ENCODE measurements at places on chromosomes 2 and 18.

GRCh38 chr2:215828528-215829184, 184.7 kb downstream of the MREG start:
- no peak for DNase-seq

DNA sequence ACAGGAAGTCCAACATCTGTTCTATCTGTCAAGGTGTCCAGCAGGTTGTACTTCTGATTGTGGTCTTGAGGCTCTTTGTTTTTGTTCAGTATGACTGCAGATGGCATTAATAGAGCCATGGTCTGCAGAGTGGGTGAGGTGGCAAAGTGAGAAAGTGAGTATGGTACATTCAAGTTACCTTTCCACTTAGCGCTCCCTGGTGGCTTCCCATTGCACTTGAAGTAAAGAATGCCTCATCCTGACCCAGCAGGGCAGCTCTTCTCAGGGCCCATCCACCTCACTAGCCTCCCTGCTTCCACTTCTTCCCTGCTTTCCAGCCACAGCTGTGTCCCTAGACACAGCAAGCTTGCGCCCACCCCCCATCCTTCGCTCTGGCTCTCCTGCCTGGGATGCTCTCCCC, 148.0 kb upstream of the ALPP start:
- no peak for DNase-seq

GRCh38 chr18:3124822-3125221, 94.9 kb downstream of the MYOM1 start:
- no peak for DNase-seq

GRCh38 chr2:221268631-221269030, 303.5 kb downstream of the EPHA4 start:
- no peak for DNase-seq

DNA sequence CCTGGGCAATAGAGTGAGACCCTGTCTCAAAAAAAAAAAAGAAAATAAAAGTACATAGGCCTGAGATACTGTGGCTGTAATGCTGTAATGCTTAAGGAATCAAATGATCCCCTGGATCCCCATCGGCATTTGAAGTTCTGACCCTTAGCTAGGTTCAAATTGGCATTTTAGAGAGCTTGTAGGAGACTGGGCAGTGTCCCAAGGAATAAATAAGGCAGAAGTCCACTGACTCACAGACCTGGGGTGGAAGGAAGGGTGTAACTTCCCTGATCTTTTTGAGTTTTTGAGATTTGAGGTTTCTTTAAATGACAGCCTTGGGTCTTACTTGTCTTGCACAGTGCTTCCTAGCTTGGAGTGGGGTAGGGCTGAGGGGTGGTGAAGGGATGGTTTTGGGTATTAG, 553.7 kb downstream of the SLC4A3 start:
- DNase-seq, result no peak

DNA sequence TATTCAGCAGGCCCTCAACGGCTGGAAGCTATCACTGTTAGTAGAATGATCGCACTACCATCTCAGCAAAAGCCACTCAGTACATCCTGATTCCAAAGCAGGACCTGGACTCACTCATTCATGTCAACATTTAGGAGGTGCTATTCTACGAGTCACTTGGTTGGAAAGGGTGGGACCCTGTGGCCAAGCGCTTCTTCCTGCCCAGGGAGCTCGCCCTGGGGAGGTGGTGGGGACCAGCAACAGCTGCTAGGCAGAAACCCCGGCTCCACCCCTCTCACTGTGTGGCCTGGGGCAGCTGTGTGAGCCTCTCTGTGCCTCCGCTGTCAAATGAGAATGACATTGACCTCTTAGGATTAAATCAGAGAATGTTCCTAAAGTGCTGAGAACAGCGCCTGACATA, 231.4 kb downstream of the EIPR1 start:
- no peak for DNase-seq

DNA sequence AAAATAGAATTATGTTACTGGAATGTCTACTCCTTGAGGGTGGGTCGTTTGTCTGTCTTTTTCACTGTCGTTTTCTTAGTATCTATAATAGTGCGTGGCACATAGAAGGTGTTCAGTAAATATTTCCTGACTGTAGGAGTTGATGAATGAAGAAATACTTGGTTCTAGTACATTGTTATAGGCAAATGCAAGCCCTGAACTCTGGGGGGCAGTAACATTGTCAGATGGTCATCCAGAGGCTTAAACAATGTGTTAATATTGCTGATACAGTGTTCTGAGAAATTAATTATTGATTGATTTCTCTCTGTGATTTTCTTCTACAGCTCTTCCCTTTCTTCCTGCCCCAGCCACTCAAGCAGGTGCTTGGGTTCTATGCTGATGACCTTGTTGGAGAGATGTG, 24.4 kb upstream of the THOC1 start:
- no peak for DNase-seq

DNA sequence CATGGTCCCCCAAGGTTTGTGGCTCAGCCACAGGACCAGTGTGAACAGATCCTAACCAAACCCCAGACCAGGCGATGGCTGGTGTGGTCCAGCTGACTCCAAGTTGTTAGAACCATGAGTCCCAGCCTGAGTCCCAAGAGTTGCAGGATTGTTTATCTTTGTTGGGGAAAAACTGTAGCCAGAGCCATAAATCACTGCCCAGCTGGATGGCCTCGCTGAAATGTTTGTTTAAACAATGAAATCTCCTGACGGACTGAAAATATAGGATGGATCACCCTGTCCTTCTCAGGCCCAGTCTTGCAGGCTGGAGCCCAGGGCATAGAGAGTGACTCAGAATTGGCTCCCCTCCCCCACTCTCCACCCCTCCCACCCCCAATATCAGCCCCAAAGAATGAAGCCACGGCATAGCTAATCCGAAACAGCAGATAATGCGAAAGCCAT, 36.4 kb downstream of the PKDCC start:
- peak; percentile 60 for DNase-seq

- no peak for DNase-seq
These were observed 527.1 kb upstream of the NRXN1 start for GRCh38 chr2:51559026-51559425.
